ENCODE measurements at places on chromosomes 7 and 10. TPM values are rescaled to one million over a fixed set of nuclear protein-coding genes. Genes with fewer than 3 reads are reported as not detected.
A peak's percentile ranks its signal among the peaks of the same experiment; 100 is the strongest.

Gene MYO3A
- polyA plus RNA-seq = 1.0 TPM

Gene PRKAR1B
- polyA plus RNA-seq = 42.5 TPM

Gene NPTX2
- 9.5 TPM for polyA plus RNA-seq

Gene LIPJ
- polyA plus RNA-seq = not detected

GRCh38 chr10:124340033-124340760 is 78.5 kb downstream of the OAT start:
- peak; percentile 74 for DNase-seq

DNA sequence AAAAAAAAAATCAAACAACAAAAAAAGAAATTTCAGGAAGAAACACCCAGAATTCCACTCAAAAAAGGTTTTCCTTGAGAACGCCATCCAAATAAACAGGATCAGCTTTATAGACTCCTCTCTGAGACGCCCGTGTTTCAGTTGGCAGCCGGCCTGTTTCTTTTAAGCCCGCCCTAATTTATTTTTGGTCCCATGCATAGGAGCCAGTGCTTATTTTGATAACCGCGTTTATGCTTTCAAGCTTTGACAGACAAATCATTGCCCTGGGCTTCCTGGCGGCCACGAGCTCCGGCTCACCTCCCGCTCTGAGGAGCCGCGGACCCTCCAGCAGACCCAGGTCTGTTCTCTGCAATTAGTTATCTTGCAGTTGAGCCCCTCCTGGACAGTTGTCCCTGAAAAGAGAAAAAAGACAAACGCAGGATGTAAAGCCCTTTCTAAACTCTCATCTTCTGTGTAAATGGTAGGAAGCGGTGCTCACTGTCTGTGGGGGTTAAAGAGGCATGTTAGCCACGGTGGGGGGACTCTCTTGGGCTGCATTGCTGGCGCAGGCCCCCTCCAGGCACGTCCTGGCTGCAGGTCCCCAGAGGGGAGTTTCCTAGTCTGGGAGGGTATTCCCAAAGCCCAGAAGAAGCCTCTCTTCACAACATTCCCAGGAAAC is 22.2 kb upstream of the UNCX start:
- DNase-seq = peak; percentile 55
